Stimulated activated CD8-positive, alpha-beta memory T cell treated with anti-CD3 and anti-CD28 coated beads, Interleukin-12 subunit alpha, Interleukin-12 subunit beta, amount 100 ng/mL, for 1 hour (primary cell): ENCODE measurements at places on chromosomes 1 and 21.

DNA sequence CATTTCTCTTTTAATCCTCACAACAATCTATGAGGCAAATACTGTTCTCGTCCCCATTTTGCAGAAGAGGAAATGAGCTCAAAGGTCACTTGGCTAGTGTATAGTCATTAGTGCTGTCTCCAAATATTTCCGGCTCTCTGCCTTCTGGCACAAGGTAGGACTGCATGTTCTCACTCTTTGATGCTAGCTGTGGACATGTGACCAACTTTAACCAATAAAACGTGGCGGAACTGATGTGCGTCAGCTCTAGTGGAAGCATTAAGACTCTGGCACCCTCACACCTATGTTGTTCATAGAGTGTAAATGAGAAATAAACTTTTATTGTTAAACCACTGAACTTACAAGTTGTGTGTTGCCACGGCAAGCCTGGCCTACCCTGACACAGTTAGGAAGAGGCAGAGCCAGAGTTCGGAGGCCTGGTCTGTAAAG lies 5.0 kb upstream of the KIF21B start:
- no peak for DNase-seq

- no peak for DNase-seq
These were observed 33.0 kb downstream of the DHRS3 start for GRCh38 chr1:12584900-12585525.

DNA sequence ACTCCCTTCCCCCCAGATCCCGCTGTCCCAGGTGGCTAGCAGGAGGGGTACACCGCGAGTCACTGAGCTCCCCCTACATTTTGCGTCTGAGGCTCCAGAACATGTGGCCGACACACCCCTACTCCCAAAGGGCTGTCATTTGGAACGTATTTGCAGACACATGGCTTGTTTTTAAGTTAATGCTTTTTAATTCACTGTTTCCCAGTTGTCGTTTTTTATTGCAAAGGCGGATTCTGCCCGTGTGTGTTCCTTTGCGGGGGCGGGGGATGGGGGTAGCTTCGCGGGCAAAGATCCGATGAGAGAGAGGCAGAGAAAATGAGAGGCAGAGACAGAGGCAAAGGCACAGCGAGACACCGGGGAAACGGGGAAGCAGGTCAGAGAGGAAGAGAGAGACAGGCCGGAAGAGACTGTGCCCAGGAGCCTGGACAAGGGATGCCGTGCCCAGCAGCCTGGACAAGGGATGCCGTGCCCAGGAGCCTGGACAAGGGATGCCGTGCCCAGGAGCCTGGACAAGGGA lies 270.2 kb downstream of the FOXD2 start:
- DNase-seq = no peak

DNA sequence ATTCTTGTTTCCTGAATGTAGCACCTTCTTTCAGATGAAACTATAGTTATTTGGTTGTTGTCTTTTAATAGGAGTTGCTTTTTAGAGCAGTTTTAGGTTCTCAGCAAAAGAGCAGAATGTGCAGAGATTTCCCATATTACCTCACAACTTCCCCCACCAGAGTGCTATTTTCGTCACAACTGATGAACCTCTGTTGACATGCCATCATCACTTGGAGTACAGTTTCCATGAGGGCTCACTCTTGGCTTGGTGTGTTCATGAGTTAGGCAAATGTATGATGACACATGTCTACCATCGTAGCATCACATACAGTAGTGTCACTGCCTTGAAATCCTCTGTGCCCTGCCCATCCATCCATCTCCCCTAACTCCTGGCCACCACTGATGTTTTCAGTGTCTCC lies 3.7 kb downstream of the IBA57 start:
- no peak for DNase-seq

- no peak for DNase-seq
These were observed 548 bp downstream of the B3GALT5 start for GRCh38 chr21:39613041-39613934.

DNA sequence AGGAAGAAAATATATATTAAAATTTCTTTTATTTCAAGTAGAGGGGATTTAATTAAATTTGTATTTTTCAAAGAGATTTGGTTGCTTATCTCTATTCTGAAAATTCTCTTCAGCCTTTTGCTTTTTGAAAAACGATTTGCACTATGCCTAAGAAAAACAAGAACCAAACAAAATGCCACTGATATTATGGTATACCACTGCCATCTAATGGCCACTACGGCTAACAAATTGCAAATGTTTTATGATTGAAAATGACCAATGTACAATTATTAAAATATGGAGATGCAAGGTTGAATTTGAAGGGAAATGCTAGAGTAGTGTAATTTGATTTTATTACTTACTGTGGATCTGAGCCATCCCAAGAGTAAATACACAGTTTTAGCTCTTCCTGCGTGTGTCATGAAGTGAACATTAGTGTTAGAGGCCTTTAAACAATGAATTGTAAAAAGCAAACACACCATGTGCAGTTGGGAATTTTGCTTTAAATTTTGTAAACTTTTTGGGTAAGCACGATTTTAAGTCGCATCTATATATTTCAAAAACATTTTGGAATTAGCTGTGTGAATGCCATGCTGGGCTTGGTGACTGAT lies 137.4 kb upstream of the USP25 start:
- no peak for DNase-seq

DNA sequence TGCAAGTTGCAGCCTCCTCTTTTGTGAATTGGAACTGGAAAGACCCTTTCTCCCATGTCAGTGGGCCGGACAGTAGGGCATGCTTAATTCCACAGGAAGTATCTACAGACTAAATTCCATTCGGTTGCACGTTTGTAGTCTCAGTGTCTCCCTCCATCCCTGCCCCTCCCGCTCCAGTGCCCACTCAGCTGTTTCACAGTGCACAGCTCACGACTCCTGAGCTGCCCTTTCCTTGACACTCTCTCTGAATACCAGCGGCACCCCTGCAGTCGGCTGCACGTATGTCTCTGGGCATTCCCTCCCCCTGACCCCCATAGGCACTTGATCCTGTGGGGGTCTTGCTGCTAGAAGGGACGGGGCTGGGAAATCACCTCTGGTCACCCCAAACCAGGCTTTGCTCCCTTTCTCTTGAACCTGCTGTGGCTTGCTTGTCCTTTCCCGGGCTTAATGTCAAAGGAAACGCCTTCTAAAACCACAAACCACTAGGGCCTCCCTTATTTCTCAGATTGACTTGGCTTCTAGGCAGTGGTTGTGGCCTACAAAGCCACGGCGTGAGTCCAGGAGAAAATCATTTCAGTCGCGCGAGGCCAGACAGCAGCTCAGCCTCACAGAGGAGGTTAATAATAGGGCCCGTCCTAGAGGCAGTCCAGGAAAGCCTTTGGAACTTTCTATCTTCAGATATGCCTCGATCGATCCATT lies 365.3 kb upstream of the PROX1 start:
- no peak for DNase-seq

DNA sequence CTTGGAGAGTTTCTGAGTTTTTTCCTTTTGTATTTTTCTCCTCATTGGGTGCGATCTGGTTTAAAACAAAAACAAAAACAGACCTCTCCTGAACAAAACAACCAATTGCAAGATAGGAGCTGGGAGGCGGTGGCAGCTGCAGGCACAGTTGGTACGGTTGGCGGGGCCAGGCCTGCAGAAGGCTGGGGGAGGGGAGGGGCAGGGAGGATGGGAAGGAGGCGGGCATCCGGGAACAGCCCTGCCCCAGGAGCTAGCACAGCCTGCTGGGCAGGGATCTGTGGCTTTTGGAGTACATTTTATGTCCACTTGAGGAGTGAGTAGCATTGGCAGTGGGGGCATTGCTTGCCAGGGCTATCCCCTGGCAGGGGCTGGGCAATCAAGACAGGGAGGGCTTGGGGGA lies 5.2 kb downstream of the CAPN9 start:
- no peak for DNase-seq

DNA sequence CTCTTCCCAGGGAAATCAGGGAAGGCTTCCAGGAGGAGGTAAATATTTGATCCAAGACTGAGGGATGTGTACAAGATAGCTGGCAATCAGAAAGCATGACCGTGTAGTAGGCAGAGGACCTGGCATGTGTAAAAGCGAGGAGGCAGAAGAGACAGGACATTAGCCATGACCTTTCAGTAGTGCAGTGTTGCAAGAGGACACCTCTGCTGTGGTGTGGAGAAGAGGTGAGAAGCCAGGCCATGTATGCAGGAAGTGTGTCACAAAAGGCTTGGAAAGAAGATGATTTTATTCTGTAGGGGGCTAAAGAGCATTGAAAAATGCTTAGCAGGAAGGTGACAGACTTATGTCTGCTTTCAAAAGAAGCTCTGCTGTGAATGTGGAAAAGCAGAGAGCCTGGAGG lies 381.0 kb downstream of the ZP4 start:
- DNase-seq = no peak
